ENCODE measurements at places on chromosomes 6 and 20.
A peak's percentile ranks its signal among the peaks of the same experiment; 100 is the strongest.

DNA sequence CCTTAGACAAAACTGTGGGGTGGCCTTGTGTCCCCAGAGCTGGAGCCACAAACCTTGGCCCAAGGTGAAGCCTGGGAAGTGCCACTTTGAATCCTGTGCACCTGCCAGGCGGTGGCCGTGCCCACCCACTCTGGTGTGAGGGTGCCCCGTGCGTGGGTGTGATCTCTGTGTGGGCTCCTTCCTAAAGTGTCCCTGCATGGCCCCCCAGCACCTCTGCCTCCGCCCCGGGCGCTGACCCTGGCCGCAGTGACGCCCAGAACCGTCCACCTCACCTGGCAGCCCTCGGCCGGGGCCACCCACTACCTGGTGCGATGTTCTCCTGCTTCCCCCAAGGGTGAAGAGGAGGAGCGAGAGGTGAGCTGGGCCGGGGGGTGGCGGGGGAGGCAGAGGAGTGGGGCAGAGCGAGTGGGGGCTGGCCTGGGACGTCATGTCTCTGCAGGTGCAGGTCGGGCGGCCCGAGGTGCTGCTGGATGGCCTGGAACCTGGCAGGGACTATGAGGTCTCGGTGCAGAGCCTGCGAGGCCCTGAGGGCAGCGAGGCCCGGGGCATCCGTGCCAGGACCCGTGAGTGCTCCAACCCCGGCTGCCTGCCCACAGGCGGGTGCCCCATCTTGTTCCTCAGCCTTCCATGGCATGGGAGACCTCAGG, 18.3 kb downstream of the COL20A1 start:
- no peak for DNase-seq

GRCh38 chr6:47727391-47727790, 29.0 kb downstream of the ADGRF4 start:
- DNase-seq = no peak

- no peak for DNase-seq
Observed at GRCh38 chr20:51008718-51009117, 14.2 kb downstream of the KCNG1 start.

- no peak for DNase-seq
Observed at GRCh38 chr6:43211955-43212354, 17.3 kb downstream of the DNPH1 start.

GRCh38 chr6:152268846-152269442, 368.2 kb downstream of the SYNE1 start:
- DNase-seq = peak; percentile 5

- no peak for DNase-seq
Observed at GRCh38 chr6:36893976-36894932, 8.5 kb downstream of the C6orf89 start.

- no peak for DNase-seq
Observed at GRCh38 chr20:46367967-46368901, 38.2 kb downstream of the ELMO2 start.

DNA sequence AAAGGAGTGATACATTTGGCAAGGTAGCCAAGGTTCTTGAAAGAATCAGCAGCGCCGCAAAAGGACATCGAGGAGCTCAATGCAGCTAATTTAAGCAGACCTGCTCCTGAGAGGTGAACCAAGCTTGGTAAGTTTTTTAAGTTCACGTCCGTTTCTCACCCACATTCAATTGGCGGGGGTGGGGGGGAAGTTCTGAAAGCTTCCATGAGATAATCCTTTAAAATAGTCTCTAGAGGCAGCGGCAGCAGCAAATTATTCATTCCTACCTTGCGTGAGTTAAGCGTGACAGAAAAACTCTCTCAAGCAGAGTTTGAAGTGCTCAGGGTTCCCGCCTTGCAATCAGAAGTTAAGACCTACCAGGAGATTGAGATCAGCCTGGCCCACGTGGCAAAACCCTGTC, 97.3 kb upstream of the NHSL1 start:
- no peak for DNase-seq

- DNase-seq = no peak
Observed at GRCh38 chr6:152301021-152301764, 336.0 kb downstream of the SYNE1 start.

DNA sequence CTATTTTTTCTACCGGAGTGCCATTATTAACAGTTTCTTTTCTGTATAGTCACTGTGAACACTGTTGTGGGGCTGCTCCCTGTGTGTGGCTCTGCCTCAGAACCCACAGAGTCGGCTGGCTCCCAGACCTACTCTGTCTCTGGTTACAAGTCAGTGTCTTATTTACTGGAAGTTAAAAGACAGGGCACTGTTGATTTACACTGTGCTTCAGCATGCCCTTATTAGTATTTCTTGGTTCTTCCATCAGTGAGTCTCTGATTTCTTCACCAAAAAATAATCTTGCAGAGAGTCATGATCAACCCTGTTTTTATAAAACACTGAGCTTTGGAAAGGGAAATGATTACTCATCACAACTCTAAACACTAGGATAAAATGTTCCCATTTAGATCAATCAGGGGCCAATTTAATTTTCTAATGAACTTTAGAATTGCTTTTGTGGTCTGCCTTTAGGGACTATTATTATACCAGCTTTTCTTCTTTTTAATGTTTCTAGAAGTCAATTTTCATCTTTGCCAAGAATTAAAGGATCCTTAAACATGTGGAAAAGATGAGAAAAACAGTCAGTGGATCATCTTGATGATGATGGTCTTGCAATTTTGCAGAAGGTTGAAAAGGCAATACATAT, 92.6 kb downstream of the UTRN start:
- DNase-seq = peak; percentile 64

- DNase-seq = peak; percentile 95
Observed at GRCh38 chr20:36064658-36065426, 89.7 kb upstream of the EPB41L1 start.

DNA sequence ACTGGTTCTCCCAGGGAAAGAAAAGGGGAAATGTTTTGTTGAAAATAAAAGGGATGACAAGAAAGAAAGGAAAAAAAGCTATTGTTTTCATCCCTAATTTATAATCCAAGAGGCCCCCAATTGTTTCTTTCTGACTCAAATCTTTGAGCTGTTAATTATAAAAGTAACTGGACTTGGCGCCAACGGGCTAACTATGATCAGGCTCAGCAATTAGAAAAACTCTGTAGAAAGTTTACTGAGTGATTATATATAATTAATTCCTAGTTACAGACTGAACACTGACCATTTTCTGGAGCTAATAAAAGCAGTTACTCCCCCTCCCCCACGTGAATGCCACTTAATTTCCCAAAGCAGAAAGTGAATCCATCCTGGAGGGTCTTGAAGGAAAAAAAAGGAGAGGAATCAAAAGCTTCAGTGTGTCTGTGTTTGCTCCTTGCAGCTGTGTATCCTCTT, 3.2 kb downstream of the ZMYND8 start:
- DNase-seq = no peak

- no peak for DNase-seq
Observed at GRCh38 chr6:90187437-90188121, 109.1 kb downstream of the BACH2 start.

Data from astrocyte of the hippocampus (primary cell).